Stimulated activated CD8-positive, alpha-beta memory T cell treated with anti-CD3 and anti-CD28 coated beads, Interleukin-4, amount 100 ng/mL, for 1 hour (primary cell): ENCODE measurements at places on chromosomes 13 and 19.

DNA sequence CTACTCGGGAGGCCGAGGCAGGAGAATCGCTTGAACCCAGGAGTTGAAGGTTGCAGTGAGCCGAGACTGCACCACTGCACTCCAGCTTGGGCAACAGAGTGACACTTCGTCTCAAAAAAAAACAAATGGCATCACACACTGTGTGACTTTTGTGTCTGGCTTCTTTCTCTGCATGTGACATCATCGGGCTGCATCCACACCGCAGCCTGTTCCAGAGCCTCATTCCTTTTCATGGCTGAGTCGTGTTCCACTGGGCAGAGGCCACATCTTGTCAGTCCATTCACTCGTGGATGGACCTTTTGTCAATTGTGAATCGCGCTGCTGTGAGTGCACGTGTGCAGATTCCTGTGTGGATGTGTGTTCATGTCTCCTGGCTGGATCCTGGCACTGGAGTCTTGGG is 8.3 kb downstream of the THOP1 start:
- no peak for DNase-seq

- DNase-seq, result no peak
Measured at GRCh38 chr13:24214528-24214927, 54.0 kb downstream of the SPATA13 start.

GRCh38 chr19:5585461-5586299 is 17.9 kb upstream of the TINCR start:
- DNase-seq, result no peak

DNA sequence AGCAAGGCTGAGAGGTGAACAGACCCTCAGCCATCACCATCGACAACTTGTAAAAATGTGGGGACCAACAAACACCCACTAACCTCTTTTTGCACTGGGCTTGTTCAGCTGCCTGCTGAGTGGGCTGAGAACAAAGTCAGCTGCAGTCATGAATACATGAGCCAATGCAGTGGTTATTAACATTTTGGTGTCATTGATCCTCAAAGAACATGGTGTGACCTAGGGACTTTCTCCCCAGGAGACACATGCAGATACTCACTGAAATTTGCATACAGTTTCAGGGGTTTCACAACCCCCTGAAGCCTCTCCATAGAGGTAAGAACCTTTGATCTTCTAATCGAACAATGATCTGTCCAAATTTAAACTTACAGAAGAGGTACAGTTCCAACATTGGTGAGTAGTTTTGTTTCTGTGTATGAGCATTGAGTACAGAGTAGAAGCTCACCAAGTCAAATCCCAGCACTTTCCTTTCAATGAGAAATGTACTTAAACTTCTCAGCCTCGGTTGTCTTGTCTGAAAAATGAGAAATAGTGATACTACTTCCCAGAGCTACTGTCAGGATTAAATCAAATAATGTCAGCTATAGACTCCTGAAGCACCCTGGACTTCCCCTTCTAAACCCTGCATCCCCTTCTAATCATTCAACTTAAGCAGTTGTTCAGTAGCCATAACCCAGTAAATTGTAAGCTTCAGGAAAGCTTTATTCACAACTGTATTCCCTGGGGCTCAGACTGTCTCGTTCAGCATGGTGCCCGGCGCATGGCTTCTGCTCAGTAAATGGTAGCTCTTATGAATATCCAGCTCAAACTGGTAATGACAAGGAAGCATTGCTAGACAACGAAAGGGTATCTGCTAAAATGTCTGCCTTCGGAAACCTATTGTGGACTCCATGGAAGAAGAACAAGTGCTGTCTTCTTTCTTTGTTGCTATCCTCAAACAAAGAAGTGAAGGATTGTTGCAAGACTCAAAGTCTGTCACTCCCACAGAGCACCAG is 148.7 kb downstream of the FOXO1 start:
- DNase-seq, result no peak

DNA sequence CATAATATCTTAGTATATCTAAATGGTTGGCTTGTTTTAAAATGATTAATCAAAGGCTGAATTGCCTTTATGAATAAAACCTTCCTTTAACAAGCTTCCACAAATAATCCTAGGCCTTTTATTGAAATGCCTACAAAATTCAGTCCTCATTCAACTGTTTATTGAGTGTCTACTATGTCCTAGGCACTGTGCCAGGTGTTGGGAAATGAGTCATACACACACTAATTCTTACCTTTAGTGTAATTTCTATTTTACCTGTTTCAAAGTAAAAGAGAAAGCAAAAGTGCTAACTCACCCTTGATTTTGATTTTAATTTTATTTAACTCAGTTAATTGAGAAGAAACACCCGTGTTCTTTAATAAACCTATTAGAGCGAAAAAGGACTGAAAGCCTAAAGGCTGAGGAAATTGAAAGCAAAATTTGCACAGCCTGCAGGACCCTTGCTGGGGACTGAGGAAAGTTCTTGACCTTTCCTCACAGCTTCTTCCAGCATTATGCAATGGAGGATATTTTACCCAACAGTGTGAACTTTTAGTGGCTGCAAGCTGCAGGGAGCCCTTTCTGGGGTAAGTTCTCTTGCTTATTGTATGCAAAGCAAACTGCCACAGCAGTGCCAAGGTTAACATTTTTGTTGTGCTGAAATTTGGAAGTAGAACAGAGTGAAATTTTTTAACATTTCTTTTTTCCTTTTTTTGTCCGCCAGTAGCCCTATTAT is 83.1 kb downstream of the B3GLCT start:
- no peak for DNase-seq

DNA sequence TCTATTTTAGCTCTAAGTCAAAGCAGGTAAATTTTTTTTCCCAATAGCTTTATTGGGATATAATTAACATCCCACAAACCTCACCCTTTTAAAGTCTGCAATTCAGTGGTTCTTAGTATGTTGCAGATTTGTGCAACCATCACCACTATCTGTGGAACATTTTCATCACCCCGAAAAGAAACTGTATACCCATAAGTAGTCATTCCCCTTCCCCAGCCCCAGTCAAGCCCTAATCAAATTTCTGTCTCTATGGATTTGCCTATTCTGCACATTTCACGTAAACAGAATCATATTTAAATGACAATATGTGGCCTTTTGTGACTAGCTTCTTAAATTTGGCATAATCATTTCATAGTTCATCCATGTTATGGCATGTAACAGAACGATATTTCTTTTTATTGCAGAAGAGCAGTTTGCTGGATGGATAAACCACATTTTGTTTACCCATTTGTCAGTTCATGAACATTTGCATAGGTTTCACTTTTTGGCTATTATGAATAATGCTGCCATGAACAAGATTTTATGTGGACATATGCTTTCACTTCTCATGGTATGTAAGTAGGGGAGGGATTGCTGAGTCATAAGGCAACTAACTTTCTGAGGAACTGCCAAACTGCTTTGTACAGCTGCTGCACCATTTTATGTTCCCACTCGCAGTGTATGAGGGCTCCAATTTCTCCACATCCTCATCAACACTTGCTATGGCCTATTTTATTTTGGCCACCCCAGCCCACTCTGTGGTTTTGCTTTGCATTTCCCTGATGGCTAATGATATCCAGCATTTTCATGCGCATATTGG is 10.9 kb downstream of the SLC46A3 start:
- no peak for DNase-seq

DNA sequence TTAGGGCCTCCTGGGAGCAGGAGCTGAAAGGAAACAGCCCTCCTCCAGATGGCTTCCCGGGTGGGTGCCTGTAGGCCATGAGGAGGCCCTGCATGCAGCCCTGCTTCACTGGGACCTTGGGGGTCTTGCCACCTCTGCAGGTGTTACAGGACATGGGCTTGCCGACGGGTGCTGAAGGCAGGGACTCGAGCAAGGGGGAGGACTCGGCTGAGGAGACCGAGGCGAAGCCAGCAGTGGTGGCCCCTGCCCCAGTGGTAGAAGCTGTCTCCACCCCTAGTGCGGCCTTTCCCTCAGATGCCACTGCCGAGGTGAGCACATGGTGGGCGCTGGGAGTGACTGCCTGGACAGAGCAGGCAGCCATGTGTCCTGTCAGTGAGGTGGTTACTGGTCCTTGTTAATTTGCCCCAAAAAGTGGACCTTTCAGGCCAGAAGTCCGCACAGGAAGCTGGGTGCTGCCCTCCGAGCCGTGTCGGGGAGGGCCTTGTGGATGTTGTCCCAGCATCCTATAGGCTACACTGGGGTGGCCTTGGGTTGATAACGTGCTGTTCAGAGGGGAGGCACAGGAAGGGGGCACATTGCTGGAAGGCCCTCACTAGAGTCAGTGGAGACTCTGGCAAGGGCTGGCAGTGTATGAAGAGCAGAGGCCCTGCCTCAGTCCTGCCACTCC is 18.7 kb upstream of the QTRT1 start:
- DNase-seq, result no peak

DNA sequence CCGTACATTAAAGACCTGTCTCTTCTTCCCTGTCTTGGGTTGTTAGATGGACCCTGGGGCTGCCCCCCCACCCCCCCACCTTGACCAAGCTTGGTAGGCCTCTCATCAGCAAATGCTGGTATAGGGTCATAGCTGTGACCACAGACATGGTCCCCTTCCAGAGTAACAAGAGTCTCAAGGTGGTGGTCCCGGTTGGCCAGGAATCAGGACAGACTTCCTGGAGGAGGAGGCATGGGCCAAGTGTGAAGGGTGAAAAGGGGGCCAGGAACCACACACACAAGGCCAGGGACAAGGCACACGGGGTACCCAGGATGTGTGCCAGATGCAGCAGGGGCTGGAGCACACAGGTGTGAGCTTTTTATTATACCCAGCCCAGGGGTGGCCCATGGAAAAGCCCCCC is 1.1 kb upstream of the MRI1 start:
- DNase-seq, result no peak

- no peak for DNase-seq
Measured at GRCh38 chr19:19461671-19462622, 53.4 kb downstream of the TSSK6 start.

- DNase-seq, result no peak
Measured at GRCh38 chr13:78265098-78265497, 338.3 kb downstream of the POU4F1 start.

DNA sequence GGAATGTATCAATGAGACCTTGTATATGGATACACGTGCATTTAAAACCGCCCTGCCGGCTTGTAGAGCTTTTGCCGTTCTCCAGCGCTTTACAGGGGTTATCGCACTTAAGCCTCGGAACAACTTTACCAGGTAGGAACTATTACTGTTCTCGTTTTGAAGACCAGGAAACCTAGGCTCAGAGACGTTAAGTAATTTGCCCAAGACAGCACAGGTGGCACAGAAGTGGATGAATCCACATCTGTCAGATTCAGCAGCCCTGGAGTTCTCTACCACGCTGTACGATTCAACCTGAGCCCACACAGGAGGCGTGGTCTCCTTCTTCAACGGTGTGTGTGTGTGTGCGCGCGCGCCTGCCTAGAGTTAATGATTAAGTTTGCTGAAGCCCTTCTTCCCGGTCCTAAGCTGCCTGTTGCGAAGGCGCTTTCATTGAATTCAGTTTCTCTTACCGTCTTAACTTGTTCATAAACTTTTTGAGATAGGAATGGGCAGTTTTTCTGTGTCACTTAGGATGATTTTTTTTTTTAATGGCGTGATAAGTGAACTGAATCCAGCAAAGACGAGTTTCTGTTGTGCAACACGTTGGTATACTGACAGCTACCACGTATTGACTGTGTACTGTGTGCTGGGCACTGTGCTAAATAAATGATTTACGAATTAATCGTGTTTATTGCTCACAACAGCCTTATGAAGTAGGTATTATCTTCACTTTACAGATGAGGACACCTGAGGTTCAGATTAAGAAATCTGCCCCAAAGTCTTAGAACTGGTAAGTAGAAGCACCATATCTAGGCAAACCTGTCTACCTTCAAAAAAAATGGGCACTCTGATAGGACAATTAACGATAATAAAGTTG is 67.4 kb downstream of the KCNRG start:
- DNase-seq, result peak; percentile 53

- no peak for DNase-seq
Measured at GRCh38 chr13:50170447-50171037, 155.3 kb downstream of the KCNRG start.

DNA sequence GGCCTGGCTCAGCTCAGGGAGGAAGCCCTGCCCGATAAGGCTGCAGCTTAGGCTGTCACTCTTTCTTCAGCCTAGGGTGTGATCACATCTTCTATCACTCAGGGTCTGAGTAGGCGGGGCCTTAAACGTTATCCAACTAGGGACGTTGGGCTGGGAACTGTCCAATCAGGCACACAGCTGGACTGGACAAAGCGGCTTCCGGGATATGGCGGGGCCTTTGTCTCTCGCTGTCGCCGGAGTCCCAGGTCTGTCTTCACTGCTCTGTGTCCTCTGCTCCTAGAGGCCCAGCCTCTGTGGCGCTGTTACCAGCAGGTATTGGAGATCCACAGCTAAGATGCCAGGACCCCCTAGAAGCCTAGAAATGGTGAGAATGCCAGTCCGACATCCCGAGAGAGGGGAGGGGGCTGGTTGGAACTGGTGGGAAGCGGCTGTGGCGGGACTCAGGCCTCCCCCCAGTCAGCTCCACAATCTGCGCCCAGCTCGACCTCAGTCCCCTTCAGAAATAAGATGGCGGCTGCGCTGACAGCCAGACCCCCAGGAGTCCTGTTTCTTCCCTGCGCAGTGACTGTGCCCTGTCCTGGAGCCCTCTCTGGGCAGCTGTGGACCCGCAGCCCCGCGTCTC is at the start of gene ZNF254:
Gene ZNF254, plus strand, starts transcription at position 214 of the 622 bp plus-strand sequence. Its CDS starts 121 bp downstream, at position 335.
- DNase-seq, result peak; percentile 44

DNA sequence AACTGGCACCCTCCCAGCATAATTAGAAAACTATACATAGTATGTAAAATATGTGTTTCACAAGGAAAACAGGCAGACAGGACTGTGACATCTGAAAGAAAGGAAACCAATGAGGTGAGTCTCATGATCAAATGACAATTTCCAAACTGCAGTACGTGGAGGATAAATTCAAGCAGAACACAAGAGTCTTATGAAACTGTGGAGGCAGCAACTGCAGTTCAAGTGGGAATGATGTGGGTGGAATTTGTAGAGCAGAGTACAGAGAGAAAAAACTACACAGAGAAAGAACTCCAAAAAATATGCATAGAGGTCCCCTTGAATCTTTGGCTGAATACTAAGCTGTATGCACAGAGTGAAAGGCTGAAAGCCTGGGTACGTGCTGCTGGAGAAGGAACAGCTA is 9.7 kb downstream of the SIGLEC6 start:
- no peak for DNase-seq

- peak; percentile 56 for DNase-seq
Measured at GRCh38 chr19:51394050-51394836, 3.9 kb upstream of the C19orf84 start.

GRCh38 chr19:51751655-51752054 is at the start of gene FPR1:
FPR1 (minus strand) TSS chr19:51751878; CDS start chr19:51746994, 4,884 bp downstream.
- DNase-seq, result no peak

DNA sequence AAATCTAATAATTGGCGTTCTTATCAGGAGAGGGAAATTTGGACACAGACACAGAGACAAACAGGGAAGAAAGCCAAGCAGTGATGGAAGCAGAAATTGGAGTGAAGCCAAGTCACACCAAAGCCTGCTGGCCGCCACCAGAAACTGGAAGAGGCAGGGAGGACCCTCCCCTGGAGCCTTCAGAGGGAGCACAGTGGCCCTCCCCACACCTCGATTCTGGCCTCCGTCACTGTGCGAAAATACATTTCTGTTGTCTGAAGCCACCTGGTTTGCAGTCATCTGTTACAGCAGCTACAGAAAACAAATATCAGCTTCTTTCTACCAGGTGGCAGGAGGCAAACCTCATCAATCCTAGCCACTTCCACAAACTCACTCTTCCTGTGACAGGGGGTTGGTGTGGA is 8.3 kb upstream of the TLE6 start:
- no peak for DNase-seq
